ENCODE measurements at places on chromosomes 1 and 21.
A peak's percentile ranks its signal among the peaks of the same experiment; 100 is the strongest.

GRCh38 chr1:203675596-203676347 lies 49.1 kb downstream of the ATP2B4 start:
- DNase-seq: no peak

- DNase-seq: no peak
Measured at GRCh38 chr1:37448691-37449417, 25.5 kb upstream of the ZC3H12A start.

- no peak for DNase-seq
Measured at GRCh38 chr1:63663301-63663700, 70.1 kb downstream of the PGM1 start.

GRCh38 chr1:61441723-61442262 lies 283.1 kb downstream of the TM2D1 start:
- no peak for DNase-seq

DNA sequence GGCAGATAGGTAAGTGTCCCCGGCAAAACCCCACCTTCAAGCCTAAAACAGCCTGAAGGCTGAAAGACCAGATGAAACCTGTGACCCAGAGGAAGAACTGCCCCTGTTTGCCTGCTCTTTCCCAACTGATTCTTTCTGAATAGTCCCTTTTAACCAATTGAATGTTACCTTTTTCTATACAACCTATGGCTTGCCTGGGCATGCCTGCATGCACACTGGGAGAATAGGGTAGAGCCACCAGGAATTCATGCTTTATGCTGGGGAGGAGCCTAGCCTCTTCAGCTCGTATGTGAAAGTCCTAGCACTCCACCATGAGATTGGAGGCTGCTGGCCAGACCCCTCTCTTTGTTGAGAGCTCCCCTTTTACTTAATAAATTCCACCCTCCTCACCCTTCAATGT lies 340.0 kb downstream of the PTBP2 start:
- no peak for DNase-seq

- DNase-seq: peak; percentile 28
Measured at GRCh38 chr1:53878492-53879105, 11.0 kb downstream of the YIPF1 start.

DNA sequence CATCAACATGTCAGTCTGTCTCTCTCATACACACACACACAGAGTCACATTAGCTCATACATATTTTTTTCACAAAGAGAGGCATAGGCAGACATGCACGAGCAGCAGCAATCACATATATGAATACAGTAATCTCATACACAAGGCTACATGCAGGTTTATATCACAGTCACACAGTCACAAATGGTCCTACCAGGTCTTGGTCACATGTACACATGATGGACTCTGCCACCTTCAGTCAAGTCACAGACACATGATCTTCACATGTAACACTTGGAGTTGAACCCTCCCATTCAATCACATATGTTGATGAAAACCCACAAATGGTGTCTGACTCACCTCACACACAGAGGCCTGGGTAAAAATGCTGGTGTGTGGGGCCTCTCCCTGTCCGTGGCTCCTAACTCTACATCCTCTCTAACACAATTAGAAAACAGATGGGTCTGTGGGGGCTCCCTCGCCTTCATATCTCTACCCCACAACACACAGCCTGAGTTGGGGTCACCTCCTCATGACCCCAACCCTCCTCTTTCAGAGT lies 27.9 kb downstream of the RIMS3 start:
- no peak for DNase-seq

GRCh38 chr1:89790592-89790991 lies 30.2 kb upstream of the LRRC8D start:
- no peak for DNase-seq

- DNase-seq: no peak
Measured at GRCh38 chr1:98025858-98026257, 105.0 kb upstream of the DPYD start.

DNA sequence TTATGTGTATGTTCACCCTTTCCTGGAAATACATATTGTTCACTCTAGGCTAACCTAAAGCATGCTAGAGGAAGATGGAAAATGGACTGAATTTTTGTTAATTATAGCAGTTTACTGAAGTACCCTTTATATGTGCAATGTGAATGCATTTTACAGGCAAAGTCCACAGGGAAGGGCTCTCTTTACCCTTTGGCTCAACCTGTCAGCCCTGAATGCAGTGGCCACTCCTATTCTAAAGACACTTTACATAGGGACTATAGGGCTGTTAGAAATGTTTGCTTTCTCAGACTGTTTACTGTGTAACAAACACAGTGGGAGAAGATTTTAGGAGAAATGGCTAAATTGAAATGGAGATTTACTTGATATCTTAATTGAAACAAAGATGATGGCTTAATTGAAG lies 78.5 kb downstream of the BRINP2 start:
- DNase-seq: no peak

GRCh38 chr21:33019885-33020557 lies 5.7 kb upstream of the OLIG2 start:
- DNase-seq: no peak

DNA sequence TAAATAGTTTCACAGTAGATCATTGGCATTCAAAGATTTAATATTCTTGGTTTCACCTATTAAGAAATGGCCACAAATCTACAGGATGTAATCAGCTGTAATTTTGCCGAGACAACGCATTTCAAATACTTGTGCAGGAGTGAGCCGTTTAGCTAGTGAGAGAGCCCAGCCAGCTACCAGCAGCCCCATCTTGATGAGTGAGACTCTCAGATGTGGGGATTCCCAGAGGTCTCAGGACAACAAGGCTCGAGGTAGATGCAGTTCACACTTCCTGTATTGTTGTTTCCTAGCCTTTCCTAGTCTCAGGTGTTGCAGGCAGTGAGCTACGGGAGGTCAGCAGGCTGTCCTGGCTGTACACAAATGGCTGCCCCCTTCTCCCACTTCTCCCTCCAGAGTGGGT lies 108.6 kb downstream of the PBX1 start:
- no peak for DNase-seq

GRCh38 chr1:242083742-242084141 lies 84.8 kb upstream of the MAP1LC3C start:
- DNase-seq: no peak

DNA sequence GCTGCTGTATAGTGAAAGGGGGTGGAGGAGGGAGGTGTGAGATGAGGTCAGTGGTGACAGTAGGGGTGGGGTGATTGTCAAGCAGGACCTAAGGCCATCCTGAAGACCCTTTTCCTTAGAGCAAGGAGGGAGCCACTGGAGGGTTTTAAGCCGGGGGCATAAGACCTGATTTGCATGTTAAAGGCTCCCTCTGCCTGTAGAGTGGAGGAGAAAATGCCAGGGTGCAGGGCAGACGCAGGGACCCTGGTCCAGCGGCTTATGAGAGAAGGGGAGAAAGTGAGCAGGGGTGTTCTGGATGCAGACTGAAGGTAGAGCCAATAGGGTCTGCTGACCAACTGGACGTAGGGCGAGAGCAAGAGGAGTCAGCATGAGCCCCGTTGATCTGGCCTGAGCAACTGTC lies 154.1 kb downstream of the TRABD2B start:
- DNase-seq: no peak

GRCh38 chr1:27438621-27439061 lies 46.2 kb downstream of the GPR3 start:
- no peak for DNase-seq

Measured in AG09309 (cell line).